ENCODE measurements at places on chromosomes 7 and 10. TPM values are rescaled to one million over a fixed set of nuclear protein-coding genes. Genes with fewer than 3 reads are reported as not detected.

Gene GPR158
- not detected for total RNA-seq

Gene GPR26
- not detected for total RNA-seq

Gene MMD2
- total RNA-seq: not detected

Gene LRRTM3
- total RNA-seq: under 0.01 TPM

Gene RAPGEF5
- 0.28 TPM for total RNA-seq

Gene NEUROD6
- not detected for total RNA-seq

Gene CTAGE8
- not detected for total RNA-seq

Gene MSMB
- not detected for total RNA-seq

Gene MYOZ1
- total RNA-seq: 0.18 TPM

Gene ZP3
- total RNA-seq: 0.83 TPM

Gene SLC29A4
- total RNA-seq: 2.5 TPM

Gene NME8
- total RNA-seq: not detected

Gene TACC2
- total RNA-seq: 2.9 TPM

Gene ASL
- total RNA-seq: 42.8 TPM

Gene PPP1R17
- not detected for total RNA-seq

Gene IDI2
- not detected for total RNA-seq

Gene NT5C3A
- total RNA-seq: 12.2 TPM
